ENCODE measurements at places on chromosomes 16 and 17.

DNA sequence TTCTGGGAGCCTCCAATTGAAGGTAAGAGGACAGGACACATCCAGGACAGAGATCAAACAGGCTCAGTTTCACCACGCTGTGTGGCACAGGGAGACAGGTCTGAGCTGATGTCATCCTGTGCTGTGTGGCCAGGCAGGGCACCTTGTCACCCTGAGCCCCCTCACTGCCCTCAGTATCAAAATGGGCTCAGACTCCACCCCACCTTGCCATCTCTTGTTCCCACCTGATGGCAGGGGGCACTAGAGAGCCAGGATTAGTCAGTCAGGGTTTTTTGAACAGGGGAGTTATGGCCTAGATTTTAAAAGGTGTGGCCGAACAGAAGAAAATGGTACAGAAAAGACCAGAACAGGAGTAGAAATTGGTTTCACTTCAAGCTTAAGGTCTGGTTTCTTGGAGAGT, 2.6 kb downstream of the KAT2A start:
- DNase-seq: peak; percentile 25

DNA sequence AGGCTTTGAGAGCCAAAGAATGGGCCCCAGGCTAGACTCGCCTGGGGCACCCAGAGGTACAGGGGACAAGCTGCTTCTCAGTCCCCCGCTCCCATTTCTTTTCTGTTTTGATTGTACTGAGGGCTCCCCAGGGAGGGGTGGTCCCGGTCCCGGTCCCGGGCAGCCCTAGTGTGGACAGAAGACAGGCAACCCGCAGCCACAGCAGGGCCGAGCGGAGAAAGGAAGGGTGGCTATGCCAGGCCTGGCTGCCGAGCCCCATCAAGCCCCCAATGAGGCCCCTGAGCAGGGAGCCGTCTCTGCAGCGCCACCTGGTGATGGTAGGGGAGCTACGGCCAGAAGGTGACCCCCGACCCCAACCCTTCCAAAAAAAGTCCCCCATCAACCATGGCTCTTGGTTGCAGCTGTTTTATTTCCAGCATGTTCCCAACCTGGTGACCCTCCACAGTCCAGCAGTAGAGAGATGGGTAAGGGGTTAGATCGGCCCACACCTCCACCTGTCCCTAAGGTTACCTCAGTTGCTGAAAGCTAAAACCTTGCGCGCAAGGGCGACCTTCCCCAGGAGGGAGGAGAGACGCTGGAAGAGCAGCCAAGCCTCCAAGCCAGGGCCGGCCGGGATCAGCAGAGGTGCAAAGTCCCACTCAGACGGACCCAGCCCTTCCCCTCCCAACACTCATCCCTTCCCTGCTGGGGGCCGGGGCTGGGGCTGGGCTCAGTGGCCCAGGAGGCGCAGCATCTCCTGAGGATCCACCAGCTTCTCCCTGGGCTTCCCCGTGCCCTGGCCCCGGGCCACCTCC, 2.6 kb upstream of the GRIN2C start:
- peak; percentile 57 for DNase-seq

DNA sequence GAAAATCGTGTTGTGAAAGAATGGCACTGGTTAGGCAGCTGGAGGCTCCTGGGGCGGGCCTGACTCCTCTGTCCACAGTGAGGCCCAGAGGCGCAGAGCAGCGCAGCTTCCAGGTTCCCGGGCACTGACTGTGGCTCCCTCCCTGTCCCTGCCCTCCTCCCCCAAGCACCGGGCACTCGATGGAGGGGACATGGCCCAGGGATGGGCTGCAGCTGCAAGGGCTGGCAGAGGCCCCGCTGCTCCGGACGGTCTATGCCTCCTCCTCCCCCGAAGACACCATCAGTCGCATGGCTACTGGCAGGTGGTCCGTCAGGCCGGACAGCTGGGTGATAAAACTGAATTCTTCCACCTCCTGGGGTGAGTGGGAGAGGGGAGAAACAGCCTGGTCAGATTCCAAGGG, 50.1 kb downstream of the PRMT7 start:
- no peak for DNase-seq

GRCh38 chr17:48152289-48152688, 44.7 kb downstream of the SNX11 start:
- DNase-seq: no peak

GRCh38 chr16:88905563-88905962, 39.1 kb upstream of the PABPN1L start:
- no peak for DNase-seq

GRCh38 chr16:21652453-21652852, at the start of gene IGSF6:
Gene IGSF6 (minus strand): TSS chr16:21652608. CDS start chr16:21652598, 10 bp downstream.
- no peak for DNase-seq

- DNase-seq: no peak
These were observed 211.9 kb downstream of the KATNIP start for GRCh38 chr16:27761816-27762215.

DNA sequence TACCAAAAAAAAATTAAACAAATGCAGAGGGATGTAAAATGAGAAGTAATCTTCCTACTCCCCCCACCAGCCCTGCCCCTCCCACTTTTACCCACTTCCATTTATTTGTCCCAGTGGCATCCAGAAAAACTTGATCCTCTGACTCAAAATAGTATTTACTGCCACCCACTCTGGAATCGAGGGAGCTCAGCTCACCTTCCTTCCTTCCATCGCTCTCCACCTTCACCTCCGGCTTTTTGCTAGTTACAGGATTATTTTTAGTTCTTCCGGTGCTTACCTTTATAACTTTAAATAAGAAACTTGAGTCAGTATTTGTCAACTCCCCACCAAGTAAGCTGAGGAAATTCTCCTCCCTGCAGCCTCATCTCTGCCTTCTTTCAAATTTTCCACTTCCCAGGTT, 94.9 kb downstream of the AMFR start:
- DNase-seq: no peak

DNA sequence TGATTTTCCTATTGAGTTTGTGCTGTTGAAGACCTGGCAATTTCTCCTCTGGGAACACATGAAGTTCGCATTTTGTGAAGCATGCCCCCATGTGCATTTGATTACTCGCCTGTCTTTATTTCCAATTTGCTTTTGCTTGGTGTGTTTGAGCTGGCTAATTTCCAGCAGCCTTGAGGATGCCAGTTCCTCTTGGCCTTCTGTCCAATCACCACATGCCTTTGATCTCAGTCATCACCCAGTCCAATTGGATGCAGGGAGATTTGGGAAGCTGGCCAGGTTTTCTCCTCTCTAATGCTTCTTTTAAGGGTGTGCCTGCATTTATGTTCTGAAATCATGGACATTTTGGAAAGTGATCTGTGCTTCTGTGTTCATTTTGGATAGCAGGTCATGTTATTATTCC, 3.8 kb upstream of the TMEM100 start:
- DNase-seq: no peak

GRCh38 chr17:40515011-40515410, 13.6 kb upstream of the TNS4 start:
- DNase-seq: no peak

DNA sequence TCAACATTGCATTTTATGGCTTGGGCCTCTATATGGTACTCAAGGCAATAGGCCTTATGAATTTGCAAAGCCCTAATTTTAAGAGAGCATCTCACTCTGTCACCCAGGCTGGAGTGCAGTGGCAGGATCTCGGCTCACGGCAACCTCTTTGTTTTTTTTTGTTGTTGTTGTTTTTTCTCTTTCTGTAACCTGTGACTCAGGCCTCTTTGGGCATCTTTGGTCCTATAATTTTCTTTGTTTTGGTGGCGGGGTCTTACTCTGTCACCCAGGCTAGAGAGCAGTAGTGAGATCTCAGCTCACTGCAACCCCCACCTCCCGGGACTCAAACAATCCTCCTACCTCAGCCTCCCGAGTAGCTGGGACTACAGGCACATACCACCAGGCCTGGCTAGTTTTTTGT, 21.8 kb upstream of the HERPUD1 start:
- no peak for DNase-seq

GRCh38 chr17:49278076-49278475, 47.5 kb upstream of the PHOSPHO1 start:
- no peak for DNase-seq

- no peak for DNase-seq
These were observed 166.6 kb downstream of the PHKB start for GRCh38 chr16:47627721-47628120.

DNA sequence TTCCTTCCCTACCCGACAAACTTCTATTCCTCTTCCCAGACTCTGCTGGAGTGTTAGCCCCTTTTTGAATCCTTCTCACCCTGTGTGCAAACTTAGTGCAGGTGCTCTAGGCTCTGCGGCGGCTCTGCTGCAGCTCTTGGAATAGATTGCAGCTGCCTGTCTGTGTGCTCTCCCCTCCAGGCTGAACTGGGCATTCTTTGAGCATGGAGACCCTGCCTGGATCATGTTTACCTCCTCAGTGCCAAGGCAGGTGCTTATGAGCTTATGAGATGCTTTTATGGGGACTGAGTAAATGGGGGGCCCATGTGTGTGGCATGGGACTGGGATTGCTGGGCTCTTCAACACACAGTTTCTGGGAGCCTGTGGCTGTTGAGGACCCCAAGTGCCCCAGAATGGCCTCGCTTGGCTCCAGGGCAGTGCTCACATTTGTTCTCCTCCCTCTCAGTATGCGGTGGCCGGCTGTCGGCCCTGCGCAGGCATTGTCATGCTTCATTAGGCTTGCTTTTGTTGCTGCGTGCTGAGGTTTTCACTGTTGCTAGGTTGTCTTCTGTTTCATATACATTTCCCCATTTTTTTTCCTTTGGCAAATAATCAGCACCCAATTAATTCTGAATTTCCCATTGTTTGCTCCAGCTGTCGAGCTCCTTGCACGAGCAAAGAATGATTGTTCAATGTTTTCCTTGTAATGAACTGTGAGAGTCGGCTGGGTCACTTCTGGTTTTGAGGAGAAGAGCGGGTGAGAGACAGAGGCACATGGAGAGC, 185.5 kb upstream of the NLRP1 start:
- no peak for DNase-seq

- no peak for DNase-seq
These were observed 211.6 kb upstream of the FOXF1 start for GRCh38 chr16:86298758-86299134.

DNA sequence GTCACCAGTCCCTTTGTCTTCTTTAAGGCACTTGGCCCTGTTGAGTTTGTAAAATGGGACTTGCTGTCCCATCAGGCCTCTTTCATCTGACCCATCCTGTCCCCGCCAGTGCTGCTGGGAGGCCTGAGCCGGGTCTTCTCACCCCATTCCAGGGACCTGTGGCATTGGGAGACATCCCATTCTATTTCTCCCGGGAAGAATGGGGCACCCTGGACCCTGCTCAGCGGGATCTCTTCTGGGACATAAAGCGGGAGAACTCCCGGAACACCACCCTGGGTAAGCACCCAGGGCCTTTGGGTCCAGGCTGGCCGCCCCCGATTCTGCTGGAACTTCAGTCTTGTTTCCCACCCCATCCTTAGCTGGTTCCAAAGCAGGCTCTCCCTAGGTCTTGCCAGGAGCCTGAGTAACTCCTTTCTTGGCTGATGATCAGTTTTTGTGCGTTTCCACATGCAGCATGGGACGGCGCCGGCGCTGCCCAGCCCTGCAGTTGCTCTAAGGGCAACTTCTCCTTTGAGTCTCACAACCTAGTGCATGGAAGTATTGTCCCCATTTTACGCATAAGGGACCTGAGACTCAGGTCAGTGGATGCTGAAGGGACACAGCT, 4.1 kb downstream of the ZNF213 start:
- DNase-seq: no peak

DNA sequence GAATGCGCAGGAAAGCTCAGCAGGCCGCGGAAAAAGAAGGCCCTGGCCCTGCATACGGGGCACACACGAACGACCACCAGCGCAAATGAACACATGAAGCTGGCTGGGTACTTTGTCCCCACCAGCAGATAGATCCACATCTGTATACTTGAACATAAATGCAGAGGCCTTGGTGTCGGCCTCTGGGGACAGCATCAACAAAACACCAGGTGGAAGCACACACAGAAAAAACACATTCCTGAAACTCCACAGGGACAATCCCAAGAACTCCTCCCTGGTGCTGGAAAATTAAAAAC, 606 bp upstream of the ZBTB4 start:
- no peak for DNase-seq

DNA sequence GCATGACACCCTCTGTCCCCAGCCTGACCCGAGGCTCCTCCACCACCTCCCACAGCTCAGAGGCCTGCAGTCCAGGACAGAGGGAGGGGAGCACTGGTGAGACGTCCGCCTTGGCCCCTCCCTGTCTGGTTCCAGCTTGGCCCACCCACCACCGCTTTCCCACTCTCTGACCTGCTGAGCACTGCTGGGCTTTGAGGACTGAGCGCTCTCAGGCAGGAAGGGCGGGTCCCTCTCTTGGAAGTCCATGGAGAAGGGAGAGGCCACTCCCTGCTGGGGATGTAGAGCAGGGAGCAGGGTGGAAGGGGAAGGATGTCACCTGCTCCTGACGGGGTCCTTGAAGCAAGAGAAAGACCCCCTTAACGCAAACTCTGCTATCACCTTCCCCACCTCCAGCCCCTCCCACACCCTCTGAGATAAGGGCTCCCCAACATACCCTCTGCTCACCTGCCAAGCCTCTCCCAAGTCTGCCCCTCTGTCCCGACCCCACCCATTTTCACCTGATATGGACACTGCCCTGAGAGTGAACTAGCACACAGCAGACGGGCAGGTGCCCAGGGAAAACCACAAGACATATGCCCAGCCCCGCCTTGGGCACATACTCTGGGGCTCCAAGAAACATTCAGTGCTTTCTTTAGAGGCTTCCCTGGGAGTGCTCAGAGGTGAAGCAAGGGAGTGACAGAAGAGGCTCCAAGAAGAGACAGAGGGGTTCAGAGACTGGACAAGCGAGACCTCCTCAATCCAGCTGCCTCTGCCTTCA, 1.4 kb downstream of the OSBPL7 start:
- DNase-seq: no peak

DNA sequence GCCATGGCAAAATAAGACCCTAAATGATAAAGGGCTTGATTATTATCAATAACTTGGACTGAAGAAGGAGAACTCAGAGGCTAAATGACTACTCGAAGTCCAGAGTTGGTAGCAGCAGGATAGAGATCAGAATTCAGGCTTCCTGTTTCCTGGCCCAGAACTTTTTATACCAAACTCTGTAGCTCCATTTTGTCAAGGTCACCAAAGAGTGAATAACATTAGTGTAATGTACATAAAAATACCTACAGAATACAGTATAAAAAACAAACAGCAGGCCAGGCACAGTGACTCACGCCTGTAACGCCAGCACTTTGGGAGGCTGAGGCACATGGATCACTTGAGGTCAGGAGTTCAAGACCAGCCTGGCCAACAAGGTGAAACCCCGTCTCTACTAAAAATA, 79.0 kb downstream of the ARHGAP17 start:
- no peak for DNase-seq

All from stimulated activated CD4-positive, alpha-beta T cell treated with anti-CD3 and anti-CD28 coated beads, Interleukin-2, amount 100 ng/mL, for 4 hours (primary cell).